ENCODE measurements at places on chromosomes 3 and 15. TPM values are rescaled to one million over a fixed set of nuclear protein-coding genes. Genes with fewer than 3 reads are reported as not detected.

Gene THOC7
- 19.8 TPM for total RNA-seq

Gene EIF4E3
- 7.2 TPM for total RNA-seq

Gene TMEM212
- not detected for total RNA-seq

Gene SAMD7
- 0.18 TPM for total RNA-seq

Gene ATP13A5
- not detected for total RNA-seq

Gene IL5RA
- 0.88 TPM for total RNA-seq

Gene TUSC7
- not detected for total RNA-seq

Gene APBA2
- 15.9 TPM for total RNA-seq
